Activated T-cell treated with anti-CD3 and anti-CD28 coated beads for 1 hour (primary cell): ENCODE measurements at places on chromosomes 7 and 10.

- no peak for DNase-seq
Observed at GRCh38 chr10:124734311-124735166, 9.6 kb downstream of the FAM53B start.

- DNase-seq: no peak
Observed at GRCh38 chr7:133442818-133443217, 189.9 kb downstream of the EXOC4 start.

DNA sequence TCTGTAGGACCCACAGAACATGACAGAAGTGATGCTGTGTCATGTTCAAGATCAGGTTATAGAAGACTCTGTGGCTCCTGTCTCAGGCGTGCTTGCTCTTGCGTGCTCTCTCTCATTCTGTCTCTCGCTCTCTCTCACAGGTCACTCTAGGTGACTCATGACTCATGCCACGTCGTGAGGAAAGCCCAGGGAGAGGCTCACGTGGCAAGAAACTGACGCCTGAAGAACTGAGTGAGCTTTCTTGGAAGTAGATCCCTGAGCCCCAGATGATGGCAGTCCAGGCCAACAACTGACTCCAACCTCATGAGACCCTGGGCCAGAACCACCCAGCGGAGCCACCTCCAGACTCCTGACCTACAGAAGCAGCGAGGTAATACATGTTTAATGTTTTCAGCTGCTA, 103.3 kb downstream of the DNMBP start:
- no peak for DNase-seq

DNA sequence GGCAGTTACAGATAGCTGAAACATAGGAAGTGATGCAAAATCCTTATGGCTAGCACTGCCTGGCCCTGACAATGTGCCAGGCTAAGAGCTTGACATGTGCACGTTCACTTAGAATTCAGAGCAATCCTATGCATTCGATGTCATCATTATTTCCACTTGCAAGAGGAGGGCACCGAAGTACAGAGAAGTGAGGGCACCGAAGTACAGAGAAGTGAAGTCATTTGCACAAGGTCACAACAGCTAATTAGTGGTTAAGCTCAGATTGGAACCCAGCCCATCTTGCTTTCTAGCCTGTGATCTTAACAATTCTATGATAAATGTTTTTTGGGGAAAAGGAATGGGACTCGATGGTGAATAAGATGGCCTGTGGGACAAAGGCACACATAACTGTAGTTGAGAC, 73.4 kb downstream of the ARHGAP22 start:
- DNase-seq: no peak

GRCh38 chr7:154738216-154738615, 264.7 kb downstream of the PAXIP1 start:
- DNase-seq: no peak

DNA sequence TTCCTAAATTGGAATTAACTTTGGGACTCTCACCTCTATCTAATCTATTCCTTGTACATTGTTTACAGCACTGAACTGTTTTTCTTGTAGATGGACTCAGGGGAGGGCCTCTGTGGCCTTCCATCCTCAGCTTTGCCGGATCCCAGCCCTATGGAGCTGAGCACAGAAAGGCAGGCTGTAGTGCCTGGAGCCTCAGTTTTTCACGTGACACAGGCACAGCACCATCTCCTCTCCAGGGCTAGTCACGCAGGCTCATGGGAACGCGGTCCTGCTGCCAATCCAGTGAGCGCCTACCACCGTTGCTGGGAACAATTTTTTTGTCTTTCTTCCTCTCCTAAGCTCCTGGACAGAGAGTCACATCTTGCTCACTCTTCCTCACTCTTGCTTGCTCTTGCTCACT, 75.6 kb upstream of the DDC start:
- no peak for DNase-seq

DNA sequence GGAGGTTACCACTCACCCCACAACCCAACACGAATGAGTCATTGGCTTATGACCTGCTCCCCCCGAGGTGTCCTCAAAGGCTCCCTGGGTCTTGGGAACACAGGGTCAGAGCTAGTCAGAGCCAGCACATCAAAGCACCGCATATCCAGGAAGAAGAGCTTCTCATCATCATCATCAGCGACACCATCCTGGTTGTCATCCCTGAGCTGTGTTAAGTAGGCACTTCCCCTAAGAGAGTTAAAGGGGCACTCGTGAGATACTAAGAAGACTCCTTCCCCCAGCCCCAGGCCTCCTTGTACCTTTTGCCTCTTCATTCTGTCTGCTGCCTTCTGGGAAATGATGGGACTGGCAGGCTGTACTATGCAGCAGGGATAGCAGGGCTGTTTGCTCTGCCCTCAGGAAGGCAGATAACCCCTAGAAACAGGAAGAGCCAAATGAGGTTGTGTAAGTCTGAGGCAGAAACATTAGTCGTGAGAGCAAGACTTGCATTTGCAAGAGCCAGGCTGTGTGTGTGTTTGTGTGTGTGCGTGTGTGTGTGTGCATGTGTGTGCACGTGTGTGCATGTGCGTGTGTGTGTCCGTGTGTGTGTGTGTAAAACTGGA, 11.1 kb upstream of the CPA1 start:
- no peak for DNase-seq

DNA sequence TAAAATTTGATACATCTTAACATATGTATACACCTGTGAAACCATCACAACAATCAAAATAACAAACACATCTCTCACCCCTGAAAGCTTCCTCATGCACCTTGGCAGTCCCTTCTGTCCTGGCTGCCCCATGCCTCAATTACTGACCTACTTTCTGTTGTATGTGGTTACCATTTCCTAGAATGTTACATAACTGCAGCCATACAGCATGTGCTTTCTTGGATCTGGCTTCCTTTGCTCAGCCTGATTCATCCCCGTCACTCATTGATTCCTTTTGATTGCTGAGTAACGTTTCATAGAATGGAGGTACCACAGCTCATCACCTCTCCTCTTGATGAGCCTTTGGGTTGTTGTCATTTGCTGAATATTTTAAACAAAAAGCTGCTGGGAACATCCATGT, 165.3 kb downstream of the CELF2 start:
- no peak for DNase-seq

DNA sequence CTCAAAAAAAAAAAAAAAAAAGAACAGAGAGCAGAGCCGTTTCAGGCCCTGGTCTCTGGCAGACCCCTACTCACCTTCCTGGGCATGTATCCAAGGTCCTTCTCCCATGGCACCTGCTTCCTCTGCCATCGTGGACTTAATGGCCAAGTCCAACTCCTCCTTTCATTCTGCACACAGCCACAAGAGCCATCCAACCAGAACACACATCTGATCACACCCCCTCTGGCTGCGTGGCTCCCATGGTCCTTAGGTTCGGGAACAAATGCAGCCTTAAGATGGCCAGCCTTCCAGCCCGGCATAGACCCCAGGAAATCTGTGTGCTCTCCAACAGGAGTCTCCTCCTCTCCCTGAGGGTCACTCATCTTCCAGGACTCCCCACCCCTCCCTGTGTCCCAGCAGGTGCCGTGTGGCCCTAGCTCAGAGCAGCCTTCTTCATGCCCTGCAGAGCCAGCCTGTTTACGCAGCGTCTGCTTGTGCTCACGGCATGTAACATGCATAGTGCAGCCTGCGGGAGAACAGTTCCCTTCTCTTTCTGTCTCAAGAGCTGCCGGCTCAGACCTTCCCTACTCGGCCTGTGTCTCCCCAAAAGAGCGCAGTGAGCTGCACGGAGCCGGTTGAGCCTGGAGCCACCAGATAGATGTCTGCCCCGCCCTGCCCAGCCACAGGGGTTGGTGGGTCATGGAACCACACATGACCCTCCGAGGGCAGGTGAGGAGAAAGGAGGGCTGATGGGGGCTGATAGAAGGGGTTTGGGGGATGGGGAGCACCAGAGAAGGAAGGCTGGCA, 157.3 kb downstream of the NRF1 start:
- no peak for DNase-seq

GRCh38 chr7:381211-382042, 91.5 kb downstream of the FOXL3 start:
- DNase-seq: peak; percentile 28

DNA sequence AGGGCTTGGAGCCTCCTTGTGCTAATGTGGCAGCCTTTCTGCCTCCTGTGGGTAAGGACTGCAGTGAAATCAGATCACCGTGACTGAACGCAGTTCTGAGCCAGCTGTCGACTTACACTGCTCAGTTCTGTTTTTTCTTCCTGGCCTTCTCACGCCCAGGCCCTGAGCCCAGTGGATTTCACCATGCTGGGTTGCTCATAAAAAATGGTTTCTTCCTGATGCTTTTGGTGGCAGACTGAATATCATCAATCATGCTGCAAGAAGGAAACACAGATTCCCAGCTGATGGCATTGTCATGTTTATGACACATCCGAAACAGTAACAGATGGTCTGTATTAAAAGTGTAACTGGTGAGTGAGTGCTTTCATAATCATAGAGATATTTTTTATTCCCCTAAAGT, 389.6 kb downstream of the GALNT17 start:
- no peak for DNase-seq

DNA sequence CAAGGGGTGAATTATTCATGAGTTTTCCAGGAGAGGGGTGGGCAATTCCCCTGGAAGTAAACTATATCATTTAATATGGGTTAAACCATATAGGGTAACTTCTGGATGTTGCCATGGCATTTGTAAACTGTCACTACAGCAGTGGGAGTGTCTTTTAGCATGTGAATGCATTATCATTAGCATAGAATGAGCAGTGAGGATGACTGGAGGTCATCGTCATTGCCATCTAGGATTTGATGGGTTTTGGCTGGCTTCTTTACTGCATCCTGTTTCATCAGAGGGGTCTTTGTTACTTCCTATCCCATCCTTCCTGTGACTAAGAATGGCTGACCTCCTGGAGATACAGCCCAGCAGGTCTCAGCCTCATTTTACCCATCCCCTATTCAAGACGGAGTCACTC, 139.5 kb upstream of the PRKCQ start:
- DNase-seq: no peak

- no peak for DNase-seq
Observed at GRCh38 chr7:120272701-120273475, at the start of gene KCND2. TSS of gene KCND2 (plus strand) at chr7:120273175.

DNA sequence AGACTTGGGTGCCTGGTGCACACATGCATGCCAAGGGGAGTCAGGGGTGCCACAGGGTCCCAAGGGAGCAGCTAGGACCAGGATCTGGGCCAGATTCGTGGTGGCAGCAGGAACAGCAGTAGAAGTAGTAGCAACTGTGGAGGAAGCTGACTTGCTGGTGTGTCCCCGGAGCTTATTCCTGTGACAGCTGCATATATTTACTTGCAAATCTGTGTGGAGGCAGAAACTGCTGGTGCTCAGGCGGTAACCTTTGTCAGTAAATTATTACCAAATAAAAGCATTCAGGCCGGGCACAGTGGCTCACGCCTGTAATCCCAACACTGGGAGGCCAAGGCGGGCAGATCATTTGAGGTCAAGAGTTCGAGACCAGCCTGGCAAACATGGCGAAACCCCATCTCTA, 67.4 kb upstream of the RAB18 start:
- no peak for DNase-seq

DNA sequence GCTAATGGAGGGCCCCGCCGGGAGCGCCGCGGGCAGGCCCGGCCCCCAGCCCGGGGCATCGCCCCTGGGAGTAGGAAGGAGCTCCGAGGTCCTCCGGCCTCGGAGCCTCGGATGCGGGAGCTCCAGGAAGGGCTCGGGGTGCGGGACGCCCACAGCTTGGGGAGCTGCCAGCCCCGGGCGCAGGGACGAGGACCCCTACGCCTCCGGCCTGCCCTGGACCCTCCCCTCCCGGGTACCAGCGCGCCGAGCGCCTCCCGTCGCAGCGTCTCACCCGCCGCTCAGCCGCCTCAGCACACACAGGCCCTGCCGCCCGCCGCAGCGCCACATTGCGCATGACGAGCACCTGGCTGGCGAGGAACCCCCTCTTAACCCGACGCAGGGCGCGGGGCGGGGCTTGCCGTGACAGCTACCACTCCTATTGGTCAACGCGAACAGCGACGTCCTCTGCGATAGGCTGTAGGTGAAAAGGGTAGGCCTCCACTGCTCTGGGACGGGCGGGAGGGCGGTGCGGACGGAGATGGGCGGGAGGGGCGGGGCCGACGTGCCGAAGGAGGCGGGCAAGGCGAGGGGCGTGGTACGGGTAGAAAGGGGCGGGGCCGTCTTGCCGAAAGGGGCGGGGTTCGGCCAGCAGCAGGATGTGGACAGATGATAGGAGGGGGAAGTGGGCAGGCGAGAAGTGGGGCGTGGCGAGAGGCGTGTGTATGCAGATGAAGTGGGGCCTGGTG, at the start of gene PITRM1:
TSS of gene PITRM1 (minus strand) at position 337 of the 725 bp plus-strand sequence. CDS start at position 327, 10 bp downstream.
- DNase-seq: peak; percentile 98

GRCh38 chr10:99236627-99237309, 1.1 kb upstream of the HPSE2 start:
- no peak for DNase-seq

DNA sequence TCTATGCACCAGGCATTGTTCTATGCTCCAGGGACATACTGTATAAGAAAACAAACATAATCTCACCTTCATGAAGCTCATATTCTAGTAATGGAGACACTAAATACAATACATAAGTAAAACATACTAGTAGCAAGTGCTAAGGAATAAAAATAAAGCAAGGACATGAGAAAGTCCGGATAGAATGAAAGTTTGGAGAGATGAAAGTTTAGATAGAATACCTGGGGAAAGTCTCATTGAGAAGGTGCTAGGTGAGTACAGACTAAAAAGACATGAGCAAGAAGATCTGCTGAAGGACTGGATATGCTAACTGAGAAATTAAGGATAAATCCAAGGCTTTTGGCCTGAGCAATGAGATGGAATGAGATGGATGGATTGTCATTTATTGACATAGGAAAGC, 34.0 kb downstream of the CCDC186 start:
- no peak for DNase-seq

GRCh38 chr10:42952931-42953683, 123.8 kb upstream of the RET start:
- DNase-seq: no peak

GRCh38 chr10:26781797-26782196, 79.0 kb downstream of the ABI1 start:
- no peak for DNase-seq

GRCh38 chr10:16519250-16519907, 2.3 kb downstream of the C1QL3 start:
- DNase-seq: no peak

GRCh38 chr7:29806208-29806994, at the start of gene WIPF3:
TSS of gene WIPF3 (plus strand) at chr7:29806508. CDS start at chr7:29834725, 28,217 bp downstream.
- DNase-seq: no peak

DNA sequence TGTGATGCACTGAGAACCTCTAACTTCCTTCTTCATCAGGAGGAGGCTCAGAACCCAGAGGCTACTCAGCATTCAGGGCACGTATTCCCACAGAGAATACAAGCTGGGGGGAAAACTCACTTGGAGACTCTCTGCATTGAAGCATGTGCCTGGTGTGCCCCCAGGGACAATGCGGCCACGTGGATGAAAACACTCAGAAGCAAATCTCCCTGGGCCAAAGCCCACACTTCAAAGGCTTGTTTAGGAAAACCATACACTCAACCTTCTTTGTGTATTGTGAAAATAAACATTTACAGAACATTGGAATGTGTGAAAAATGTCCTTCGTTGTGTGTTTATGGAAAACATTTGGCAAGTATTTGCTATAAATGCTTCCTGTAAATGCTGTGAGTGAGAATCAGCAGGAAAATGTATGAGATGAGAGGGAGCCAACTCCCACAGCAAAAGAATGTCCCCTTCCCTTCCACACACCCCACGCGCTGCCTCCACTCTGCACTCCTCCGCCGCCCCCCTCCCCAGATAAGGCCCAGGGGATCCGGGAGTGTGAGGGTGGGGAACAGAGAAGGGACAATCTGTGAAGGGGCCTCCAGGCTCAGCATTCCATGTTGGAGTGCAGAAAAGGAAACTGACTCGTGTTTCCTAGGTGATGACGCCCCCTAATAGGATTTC, 339.5 kb downstream of the ELMO1 start:
- DNase-seq: no peak
